ENCODE measurements at places on chromosomes 4 and X.

GRCh38 chr4:1318488-1319213 lies 28.4 kb upstream of the UVSSA start:
- no peak for DNase-seq

DNA sequence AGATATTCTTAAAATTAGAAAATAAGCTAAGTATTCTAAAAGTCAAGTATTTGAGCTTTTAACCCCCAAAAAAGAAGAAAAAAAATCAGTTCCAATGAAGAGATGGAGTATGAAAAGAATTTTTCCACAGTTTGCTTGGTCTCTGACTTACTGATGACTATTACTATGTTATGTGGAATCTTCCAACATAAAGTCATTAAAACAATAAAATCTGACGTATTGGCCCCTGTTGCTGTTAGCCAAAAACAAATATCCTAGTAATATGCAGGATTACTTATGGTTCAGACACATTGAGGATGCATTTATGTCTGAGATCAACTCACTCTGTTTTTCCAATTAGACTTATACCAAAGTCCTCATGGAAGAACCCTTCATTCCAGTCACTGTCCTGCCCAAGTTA lies 517.2 kb upstream of the ADGRL3 start:
- DNase-seq: peak; percentile 7

- DNase-seq: no peak
Observed at GRCh38 chrX:72376124-72376523, 70.4 kb upstream of the CITED1 start.

DNA sequence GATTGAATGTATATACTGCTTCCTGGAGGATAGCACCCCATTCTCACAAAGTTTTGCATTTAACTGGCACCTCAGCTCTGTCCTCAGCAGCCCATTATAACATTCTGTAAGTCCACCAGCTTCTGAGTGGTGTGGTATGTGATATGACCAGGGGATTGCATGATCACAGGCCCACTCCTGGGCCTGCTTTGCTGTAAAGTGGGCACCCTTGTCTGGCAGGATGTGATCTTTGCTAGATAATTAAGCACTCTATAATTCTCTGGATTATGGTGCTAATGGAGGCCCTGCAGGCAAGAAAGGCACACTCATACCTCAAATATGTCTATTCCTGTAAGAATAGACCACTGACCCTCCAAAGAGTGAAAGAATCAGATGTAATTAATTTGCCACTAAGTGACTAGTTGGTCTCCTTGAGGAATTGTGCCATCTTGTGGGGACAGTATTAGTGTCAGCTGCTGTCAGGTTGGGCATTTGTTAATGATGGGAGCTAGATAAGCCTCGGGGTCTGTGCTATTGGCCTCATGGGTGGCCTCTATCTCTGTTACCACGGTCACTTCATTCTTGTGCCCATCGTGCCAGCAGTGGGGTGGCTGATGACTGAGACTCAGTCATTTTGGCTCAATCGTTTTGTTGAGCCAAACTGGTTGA lies 2.2 kb upstream of the CFI start:
- peak; percentile 66 for DNase-seq

DNA sequence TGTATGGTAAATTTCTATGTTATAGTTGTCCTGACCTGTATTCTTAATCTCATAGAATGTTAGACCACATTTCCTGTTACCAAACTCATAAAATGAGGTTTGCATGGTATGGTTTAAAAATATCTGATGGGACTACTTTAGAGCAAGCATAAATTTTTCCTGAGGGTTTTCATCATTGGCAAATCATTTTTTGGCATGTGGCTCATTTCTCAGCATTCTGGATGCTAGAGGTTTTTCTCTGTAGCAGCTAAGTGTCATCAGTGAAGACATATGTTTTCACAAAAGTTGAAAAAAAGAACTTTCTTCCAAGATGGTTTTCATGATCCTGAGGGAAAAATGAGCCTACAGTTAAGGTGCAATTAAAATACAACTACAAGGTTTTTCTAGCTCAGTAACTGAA lies 503.5 kb upstream of the FAM47C start:
- no peak for DNase-seq

DNA sequence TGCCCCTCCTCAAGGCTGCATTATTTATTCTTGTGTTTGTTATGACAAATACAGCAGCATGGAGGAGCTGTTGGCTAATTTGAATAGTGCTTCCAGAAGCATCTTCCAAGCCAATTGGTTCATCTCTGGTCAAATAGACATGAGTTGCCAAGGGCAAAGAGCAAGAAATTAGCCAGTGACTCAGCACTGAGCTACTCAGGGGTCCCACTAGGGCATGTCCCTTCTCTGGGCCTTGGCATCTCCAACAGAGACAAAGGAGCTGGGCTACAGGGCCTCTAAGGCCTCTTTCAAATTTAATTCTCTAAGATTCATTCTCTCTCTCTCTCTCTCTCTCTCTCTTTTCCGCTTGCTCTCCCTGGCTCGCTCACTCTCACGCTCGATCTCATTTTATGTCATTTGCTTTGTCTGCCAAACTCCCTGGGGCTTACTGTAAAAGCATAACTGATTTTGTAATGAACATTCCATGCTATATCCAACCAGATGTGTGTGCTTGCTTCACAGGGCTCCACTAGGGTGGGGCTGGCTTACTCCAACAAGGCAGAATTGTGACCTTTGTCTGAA lies 86.7 kb upstream of the MAGEA4 start:
- DNase-seq: peak; percentile 87

DNA sequence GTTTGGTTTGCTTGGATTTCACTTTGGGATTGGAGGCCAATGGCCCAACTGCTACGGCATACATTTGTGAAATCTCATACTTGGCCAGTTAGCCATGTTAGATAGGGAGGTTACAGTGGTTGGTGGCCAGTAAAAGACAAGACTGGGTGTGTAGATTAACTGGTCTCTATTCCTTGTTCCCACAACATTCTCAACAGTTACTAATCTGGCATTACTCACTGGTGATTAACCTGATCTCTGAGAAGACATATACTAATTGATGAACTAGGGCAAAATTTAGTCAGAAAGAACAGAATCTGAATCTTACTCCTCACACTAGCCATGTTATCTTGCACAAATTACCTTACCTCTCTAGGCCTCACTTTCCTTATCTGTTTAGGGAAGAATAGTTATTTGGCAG lies 33.4 kb downstream of the GATB start:
- no peak for DNase-seq

- DNase-seq: peak; percentile 36
Observed at GRCh38 chrX:87578978-87579377, 61.4 kb downstream of the KLHL4 start.

DNA sequence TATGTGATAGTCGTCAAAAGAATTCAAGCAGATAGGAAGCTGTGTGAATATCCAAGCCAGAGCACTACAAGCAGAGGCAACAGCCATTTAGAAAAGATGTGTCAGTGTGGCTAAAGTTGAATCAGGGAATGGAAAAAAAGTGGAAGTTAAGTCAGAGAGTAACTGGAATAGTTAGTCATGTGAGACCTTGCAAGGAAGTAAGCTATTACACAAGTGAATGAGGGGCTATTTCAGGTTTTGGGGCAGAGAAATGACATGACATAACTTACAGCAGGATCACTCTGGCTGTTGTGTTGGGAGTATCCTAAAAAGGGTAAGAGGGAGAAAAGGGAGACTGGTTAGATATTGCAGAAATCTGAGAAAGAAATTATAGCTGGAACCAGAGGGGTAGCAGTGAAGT lies 236.6 kb upstream of the PCDH18 start:
- DNase-seq: peak; percentile 26

GRCh38 chr4:165294907-165295306 lies 32.6 kb upstream of the MSMO1 start:
- no peak for DNase-seq

DNA sequence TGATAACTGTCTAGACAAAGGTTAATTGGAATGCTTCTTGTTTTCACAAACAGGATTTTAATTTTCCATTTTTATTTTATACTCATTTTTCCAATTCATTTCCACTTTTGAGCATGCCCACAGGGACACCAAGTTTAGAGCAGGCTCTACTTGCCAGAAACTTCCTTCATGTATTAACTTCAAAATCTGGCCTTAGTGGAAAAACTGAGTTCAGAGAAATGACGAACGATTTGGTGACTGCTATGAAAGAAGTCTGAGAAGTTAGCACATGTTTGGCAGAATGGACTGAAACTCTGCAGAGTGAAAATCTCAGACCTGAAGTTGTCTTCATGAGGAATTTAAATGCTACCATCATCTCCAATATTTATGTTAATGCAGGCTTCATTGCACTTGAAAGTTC lies 214.1 kb downstream of the THOC2 start:
- DNase-seq: no peak

DNA sequence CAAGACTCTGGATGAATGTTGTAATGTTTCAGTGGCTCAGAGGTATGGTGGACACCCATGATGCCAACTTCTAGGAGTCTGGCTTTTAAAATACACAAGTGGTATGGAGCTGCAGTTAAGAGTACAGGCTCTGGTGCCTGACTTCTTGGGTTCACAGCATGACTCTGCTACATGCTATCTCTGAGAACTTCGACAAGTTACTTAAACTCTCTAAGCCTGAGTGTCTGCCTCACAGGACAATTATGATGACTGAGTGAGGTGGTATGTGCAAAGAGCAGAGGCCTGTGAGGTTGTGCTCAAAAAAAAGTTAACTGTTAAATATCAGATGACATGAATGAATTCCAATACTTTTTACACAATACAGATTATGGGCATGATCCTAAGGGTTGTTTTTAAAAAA lies 90.9 kb upstream of the SRD5A3 start:
- peak; percentile 55 for DNase-seq

- DNase-seq: no peak
Observed at GRCh38 chrX:150291014-150291413, 72.1 kb upstream of the MAMLD1 start.

- peak; percentile 68 for DNase-seq
Observed at GRCh38 chr4:103046416-103047290, 27.1 kb upstream of the SLC9B1 start.

- no peak for DNase-seq
Observed at GRCh38 chr4:42570221-42570620, 86.7 kb downstream of the ATP8A1 start.

DNA sequence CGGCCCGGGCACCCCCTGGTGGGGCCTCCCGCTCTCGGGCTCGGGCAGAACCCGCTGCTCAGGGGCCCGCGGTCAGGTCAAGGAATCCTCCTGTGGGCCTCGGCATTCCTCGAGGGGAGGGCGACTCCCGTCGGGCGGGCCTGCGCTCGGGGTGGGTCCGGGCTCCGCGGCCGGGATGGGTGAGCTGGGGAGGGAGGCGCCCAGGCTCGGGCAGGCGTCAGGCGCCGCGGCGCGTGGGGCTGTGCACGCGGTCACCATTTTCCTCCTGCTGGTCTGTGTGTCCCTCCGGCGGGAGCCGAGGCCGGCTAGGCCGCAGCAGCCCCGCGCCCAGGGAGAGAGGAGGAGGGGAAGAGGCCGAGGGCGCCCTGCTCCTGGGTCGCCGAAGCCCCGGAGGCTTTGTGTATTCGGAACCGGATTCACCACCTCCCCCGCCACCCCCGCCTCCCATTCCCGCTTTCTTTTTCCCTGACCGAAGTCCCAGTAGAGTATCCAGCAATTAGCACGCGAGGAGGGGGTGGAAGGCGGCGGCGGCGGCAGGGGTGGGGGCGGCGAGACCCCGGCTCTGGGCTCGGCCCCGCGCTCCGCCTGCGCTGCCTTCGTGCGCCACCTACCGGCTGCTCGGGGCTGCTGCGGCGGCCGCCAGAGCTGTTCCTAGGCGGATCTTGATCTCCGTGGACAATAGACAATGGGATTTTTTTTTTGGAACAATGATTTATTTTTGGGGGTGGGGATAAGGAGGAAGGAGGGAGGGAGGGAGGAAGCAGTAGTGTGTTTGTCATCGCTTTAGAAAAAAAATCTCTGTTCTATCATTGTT lies 99.0 kb upstream of the MAML3 start:
- peak; percentile 90 for DNase-seq

GRCh38 chr4:8855818-8856245 lies 15.8 kb downstream of the HMX1 start:
- no peak for DNase-seq

DNA sequence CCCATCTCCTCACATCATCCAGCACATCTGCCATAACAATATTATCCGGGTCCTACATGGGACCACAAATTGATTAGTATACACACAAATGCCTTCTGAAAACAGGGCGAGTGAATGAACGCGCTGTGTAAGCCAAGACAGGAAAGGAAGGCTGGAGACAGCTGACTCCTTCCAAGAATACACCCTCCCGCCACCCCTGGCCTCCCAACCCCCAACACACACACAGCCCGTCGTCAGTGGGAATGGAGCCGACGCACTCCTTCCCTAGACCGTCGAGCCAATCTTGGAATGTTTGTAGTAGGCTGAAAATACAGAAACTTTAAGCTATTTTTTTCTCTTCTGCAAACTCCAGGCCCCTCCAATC lies 319 bp upstream of the MAGEH1 start:
- DNase-seq: no peak

- DNase-seq: peak; percentile 50
Observed at GRCh38 chr4:113026556-113026955, 22.9 kb upstream of the ANK2 start.

DNA sequence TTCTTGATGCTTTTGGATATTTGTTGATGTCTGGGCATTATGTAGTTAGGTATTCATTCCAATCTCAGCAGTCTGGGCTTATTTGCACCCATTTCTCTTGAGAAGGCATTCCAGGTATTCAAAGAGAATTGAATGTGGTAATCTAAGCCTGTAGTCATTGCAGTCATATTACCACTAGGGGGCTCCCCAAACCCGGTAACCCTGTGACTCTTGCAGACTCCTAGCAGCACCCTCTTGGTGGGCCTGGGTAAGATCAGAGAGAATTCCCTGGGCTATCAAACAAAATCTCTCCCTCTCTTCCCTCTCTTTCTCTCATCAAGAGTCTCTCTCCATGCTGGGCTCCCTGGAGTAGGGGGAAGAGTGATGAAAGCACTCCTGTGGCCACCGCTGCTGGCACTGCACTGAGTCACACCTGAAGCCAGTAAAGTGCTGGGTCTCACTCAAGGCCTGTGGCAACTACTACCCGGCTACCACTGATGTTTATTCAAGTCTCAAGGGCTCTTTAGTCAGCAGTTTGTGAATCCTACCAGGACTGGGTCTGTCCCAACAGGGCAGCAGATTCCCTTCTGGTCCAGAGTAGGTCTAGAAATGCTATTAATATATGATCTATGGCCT lies 187.7 kb upstream of the NUDT10 start:
- peak; percentile 37 for DNase-seq

GRCh38 chr4:94127707-94128328 lies 79.8 kb upstream of the SMARCAD1 start:
- DNase-seq: peak; percentile 52

GRCh38 chrX:23999671-24000070 lies 27.3 kb downstream of the KLHL15 start:
- no peak for DNase-seq

DNA sequence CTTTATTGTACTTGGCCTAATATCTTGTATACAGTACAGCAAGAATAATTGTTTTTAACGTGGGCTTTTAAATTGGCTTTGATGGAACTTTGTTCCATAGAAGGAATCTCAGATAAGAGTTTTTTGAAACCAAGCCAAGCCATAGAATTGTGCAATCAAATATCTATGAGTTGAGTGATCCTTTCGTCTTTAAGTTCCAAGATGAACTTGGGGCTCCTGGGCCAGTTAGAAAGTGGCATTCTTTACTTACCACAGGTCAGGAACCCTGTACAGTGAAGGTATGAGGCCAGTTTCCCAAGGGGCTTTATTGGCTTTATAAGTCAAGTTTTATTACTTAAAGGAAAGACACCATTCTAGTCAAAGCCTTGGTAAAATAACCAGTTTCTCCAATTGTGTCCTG lies 2104.2 kb downstream of the PCDH7 start:
- peak; percentile 80 for DNase-seq

GRCh38 chr4:94947681-94948108 lies 189.9 kb downstream of the BMPR1B start:
- DNase-seq: no peak

- DNase-seq: peak; percentile 97
Observed at GRCh38 chr4:128468123-128468989, 180.7 kb upstream of the PGRMC2 start.

- DNase-seq: peak; percentile 77
Observed at GRCh38 chr4:139229534-139230039, 50.4 kb downstream of the MGARP start.

Data from fibroblast of pulmonary artery (primary cell).